ENCODE measurements at places on chromosomes 2 and 18.

GRCh38 chr2:34703292-34703691 lies 1104.2 kb upstream of the FAM98A start:
- DNase-seq: no peak

GRCh38 chr18:78721238-78721875 lies 258.3 kb upstream of the SALL3 start:
- DNase-seq: no peak

- DNase-seq: no peak
These were observed 347.6 kb upstream of the VRK2 start for GRCh38 chr2:57698935-57699449.

- no peak for DNase-seq
These were observed 121.0 kb upstream of the SLC39A10 start for GRCh38 chr2:195535911-195536522.

GRCh38 chr2:222105046-222105445 lies 193.8 kb downstream of the PAX3 start:
- DNase-seq: no peak

GRCh38 chr18:6659963-6660725 lies 69.4 kb upstream of the ARHGAP28 start:
- DNase-seq: no peak

DNA sequence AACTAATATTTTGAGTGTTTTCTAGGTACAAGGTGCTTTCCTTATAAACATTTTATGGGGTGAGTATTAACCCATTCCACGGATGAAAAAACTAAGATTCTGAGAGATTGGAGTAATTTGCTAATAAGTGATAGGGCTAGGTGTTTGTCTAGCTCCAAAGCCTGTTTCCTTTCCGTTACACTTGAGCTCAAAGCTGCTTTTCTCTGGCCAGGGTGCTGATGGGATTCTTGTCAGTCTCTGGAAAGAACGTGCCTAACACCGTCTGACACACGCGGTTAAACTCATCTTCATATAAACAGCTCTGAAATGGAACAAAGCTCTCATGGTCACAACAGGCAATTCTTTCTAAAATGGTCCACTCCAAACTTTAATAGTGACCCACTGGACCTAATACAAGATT lies 2.0 kb upstream of the ANKRD29 start:
- DNase-seq: no peak

GRCh38 chr2:240564561-240565332 lies 3.5 kb upstream of the RNPEPL1 start:
- DNase-seq: no peak

DNA sequence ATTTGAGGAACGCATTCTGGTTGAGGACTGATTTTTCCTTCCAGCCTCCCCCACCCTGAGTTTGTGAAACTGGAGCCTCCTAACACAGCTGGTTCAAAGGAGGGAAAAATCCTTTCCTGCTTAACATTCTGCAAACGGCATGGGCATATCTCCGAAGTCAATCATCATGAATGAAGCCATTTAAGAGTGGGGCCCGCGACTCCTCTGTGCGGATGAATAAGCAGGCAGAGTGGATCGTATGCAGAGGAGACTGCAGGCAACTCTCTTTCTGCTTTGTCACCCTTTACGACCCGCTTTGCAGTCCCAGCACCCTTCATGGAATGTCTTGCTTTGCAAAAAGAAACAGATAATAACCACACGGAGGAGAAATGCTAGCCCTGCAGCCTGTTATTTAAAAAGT lies 305.2 kb downstream of the CLIP4 start:
- DNase-seq: no peak

- no peak for DNase-seq
These were observed 436 bp upstream of the ITPRIPL1 start for GRCh38 chr2:96324721-96325040.

GRCh38 chr18:6886797-6887330 lies 157.3 kb downstream of the ARHGAP28 start:
- no peak for DNase-seq

Measured in T1000 (cell line).